ENCODE measurements at places on chromosomes 5 and 9.
A peak's percentile ranks its signal among the peaks of the same experiment; 100 is the strongest.

DNA sequence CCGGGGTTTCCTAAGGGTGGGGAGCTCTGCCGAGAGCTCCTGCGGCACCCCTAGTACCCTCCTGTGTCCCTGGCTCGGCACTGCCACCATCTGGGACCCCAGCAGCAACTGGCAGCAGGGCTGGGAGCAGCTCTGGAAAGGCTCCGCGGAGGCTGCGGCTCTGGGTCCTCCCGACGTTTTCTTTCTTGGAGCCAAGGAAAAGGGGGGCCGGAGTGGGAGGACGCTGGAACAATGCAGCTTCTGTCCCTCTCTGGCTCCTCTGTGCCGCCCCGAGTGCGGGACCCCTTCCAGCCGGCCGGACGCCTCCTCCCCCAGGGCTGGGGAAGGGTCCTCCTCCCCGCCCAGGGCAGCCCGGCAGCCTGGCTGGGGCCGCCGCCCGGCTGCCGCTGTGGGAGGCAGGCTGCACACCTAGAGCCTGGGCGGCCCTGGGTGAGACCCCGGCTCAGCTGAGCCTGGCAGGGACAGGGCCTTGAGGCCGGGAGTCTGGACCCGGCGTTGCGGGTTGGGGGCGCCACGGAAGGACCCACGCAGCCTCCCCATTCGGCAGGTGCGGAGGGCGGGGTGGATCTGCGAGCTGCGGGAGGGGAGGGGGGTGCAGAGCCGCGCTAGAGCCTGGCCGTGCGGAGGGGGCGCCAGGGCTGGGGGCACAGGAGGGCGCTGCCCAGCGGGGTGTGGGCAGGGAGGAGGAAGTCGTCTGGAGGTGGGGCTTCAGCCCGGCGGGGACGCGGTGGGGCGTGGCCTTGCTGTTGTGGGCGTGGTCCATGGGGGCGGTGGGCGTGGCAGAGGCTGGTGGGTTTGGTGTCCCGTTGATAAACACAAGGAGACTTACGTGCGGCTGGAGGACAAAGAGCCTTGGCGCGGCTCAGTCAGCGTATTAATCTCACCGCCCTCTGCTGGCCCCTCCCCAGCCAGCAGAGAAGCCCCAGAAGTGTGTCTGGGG, 15.1 kb downstream of the GPSM1 start:
- DNase-seq = peak; percentile 56

- DNase-seq = peak; percentile 56
Observed at GRCh38 chr5:96259151-96259772, 173.8 kb downstream of the PCSK1 start.

DNA sequence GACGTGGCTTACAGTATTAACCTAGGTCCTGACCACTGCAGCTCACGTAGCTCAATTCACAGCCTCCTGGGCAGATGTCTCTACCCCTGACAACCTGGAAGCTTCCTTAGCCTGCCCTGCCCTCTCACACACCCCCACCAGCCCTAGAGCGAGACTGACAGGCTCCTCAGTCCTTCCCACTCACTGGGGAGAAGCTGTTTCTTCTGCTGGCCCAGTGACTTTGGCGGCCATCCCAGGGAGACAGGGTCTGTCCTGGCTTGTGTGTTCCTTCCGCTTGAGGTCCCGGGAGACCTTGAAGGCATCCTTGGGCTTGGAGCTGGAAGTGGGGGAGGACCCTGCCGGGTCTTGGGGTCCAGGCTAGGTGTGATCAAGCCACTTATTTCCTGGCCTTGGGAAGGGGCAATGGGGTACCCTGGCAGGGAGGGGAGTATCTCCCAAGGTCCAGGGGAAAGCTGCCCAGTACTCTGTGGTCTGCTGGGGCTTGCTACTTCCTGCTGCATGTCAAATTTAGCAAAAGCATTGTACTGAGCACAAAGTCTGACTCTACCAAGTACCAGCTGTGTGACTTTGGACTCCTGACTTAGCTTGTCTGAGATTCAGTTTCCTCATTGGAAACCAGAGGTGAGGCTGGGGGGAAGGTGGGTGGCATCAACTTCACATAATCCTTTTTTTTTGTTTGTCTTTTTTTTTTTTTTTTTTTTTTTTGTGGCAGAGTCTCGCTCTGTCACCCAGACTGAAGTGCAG, 1.9 kb downstream of the MIGA2 start:
- DNase-seq = no peak

GRCh38 chr5:153456354-153456753, 34.1 kb upstream of the GRIA1 start:
- no peak for DNase-seq

DNA sequence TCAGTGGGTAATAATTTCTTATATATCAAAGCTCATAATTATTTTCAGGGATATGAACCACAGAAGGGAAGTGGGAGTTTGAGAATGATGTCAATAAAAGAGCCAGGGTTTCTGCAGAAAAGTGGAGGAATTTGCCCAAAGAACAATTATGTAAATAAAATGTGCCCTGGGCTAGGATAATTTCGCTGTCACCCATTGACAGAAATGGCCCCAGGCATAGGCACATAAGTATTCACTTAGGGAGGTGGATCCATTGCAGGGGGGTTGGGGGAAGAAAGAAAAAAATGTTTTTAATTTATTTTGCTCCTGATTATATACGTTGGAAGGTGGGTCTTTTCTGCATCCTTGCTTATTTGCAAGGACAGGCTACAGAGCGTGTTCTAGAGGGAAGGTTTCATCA, 135.1 kb upstream of the IRX2 start:
- DNase-seq = no peak

DNA sequence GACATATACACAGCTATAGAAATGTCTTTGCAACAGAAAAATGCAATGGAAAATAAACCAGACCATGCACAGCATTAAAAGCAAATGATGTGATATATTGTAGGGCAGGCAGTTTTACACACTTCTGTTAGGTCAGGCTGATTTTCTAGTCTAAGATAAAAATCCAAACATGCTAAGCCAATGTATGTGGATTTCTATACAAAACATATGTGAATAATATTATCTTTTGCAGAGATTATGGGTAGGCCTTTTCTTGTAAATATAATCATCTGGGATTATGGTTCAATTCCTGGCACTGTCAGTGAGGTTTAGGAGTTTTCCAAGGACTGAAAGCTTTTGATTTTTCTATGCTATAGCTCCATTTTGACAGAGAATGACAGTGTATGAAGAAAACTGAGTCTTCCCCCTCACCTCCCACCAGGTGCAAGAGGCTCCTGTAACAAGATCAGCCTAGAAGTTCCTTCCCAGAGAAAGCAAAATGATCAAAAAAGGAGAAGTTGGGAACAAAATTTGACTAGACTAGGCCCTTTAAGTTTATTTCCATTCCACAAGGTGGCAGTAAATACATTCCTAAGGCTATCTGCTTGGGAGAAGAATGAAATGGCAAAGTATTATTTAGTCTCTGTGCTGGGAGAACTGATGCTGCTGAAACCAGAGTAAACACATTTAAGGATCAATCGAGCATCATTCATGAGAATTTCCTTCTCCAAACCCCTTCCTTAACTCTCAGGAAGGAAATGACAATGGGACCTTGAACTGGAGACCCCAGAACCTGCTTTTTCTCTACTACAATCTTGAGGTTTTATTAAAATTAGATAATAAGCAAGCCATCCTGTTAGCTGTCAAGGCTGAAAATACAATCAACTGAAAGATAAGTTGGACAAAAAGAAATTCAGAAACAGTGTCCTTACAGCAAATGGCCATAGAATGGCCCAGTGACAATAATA, 133.0 kb upstream of the TUT7 start:
- peak; percentile 81 for DNase-seq

GRCh38 chr5:53482717-53483638, 2.5 kb downstream of the FST start:
- peak; percentile 21 for DNase-seq

GRCh38 chr9:16794871-16795639, 75.4 kb downstream of the BNC2 start:
- peak; percentile 95 for DNase-seq

GRCh38 chr5:109723606-109724005, 33.9 kb downstream of the MAN2A1 start:
- peak; percentile 59 for DNase-seq

- DNase-seq = no peak
Observed at GRCh38 chr5:151218177-151218576, 5.7 kb downstream of the CCDC69 start.

DNA sequence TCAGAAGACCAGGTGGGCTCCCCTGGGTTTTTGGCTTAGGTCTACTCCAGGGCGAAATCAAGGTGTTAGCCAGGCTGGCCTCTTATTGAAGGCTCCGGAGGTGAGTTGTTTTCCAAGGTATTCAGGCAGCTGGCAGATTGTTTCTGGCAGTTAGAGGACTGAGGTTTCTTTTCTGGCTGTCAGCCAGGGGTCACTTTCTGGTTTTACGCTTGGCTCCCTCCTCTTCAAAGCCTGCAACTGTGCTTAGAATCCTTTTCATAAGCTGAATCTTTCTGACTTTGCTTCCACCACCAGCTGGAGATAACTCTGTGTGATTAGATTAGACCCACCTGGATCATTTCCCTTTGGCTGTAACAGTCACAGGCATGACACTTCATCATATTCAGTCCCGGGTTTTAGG, 24.6 kb downstream of the RFK start:
- no peak for DNase-seq

All from fibroblast of skin of scalp (primary cell).